8988T (cell line): ENCODE measurements at places on chromosomes 16 and 17.
A peak's percentile ranks its signal among the peaks of the same experiment; 100 is the strongest.

DNA sequence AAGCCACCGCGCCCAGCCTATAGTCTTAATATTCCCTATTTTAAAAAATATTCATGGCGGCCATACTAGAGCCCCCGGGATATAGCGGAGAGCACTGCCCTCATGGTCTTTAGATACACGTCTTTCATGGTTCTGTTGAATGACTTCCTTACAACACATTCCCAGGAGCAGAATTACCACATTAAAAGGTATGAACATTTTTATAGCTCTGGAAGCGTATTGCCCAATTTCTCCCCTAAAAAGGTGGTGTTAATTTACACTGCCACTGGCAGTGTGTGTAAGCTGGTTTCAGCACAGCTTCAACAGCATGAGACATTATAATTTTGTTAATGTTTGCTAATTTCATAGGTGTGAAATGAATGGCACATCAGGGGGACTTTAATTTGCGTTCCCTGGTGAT, 19.0 kb downstream of the C17orf100 start:
- no peak for DNase-seq

GRCh38 chr17:82029990-82030469, 1.4 kb upstream of the RAC3 start:
- no peak for DNase-seq

DNA sequence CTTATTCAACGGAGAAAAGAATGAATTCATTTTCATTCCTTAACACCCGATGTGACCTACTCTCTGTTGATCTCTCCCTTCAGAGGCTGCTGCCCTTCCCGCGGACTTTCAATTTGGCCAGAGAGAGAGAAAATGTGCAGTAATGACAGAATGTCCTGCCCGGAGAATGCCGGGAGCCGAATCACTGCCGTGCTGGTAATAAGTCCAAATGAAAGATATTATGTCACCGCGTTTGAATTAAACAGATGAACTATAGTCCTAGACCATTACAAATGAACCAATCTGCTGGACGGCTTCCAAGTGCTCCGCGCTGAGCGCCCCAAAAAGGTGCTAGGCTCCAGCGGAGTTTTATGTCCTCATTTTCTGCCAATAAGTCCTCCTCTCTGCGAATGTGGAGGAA, 14.7 kb upstream of the C16orf82 start:
- DNase-seq, result no peak

GRCh38 chr16:6643080-6643686, 689.5 kb upstream of the RBFOX1 start:
- DNase-seq, result no peak

DNA sequence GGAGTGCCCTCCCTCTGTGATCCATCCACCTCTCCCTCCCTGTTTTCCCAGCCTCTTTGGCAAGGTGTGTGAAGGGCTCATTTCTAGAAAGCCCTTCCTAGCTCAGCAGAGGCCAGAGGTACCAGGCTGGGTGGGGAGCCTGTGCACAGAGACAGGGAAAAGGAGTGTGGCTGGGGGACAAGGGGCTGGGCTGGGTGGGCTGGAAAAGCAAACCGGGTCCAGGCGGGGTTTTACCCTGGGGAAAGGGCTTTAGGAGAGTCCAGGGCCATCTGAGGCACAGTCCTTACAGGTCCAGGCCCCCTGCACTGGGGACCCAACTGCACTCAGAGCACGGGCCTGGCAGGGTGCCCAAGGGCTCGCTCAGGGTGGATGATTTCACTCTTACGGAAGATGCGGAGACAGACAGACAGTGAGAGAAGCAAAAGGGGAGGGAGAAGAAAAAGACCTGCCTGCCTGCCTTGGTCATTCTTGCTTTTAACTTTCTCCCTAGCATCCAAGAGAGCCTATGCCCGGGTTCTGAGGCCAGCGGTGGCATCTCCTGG, 7.0 kb downstream of the CRHR1 start:
- DNase-seq, result no peak

GRCh38 chr16:8858994-8859912, 9.6 kb downstream of the CARHSP1 start:
- no peak for DNase-seq

DNA sequence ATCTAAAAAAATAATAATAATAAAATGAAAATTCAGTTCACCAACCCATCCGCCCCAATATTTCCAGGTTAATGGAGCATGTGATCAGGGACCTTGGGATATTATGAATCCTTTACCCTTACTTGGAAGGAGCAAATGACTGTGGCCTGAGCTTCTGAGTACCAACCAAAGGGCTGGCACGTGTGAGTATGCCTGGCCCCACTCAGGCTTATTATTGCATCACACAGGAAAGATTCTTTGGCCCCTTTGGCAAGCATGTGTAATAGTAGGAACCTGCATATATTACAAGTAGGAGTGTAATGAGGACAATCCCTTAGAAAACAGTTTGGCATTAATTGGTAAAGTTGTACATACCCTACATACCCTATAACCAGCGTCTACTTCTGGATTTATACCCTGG, 7.2 kb upstream of the C17orf78 start:
- DNase-seq, result no peak

DNA sequence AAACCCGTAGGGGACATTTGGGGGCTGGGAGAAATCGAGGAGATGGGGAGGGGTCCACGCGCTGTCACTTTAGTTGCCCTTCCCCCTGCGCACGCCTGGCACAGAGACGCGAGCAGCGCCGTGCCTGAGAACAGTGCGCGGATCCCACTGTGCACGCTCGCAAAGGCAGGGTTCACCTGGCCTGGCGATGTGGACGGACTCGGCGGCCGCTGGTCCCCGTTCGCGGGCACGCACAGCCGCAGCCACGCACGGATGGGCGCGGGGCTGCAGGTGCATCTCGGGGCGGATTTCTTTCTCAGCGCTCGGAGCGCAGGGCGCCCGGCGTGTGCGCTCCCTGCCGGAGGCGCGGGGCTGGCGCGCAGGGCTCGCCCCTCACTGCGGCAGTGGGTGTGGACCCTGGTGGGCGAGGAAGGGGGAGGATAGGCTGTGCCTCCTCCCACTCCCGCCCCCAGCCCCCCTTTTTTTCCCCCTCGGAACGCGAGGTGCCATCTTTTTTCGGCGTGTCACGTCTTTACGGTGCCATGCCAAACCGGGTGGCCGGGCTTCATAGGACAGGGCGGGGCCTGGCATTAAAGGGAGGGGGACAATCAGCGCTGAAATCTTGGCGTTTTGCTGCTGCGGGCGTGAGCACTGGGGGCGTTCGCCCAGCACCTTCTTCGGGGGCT, 1.1 kb downstream of the MAPT start:
- peak; percentile 51 for DNase-seq

GRCh38 chr16:27721531-27722181, 171.7 kb downstream of the KATNIP start:
- DNase-seq, result no peak

- DNase-seq, result no peak
Observed at GRCh38 chr17:50467114-50467854, 1.4 kb downstream of the CHAD start.

DNA sequence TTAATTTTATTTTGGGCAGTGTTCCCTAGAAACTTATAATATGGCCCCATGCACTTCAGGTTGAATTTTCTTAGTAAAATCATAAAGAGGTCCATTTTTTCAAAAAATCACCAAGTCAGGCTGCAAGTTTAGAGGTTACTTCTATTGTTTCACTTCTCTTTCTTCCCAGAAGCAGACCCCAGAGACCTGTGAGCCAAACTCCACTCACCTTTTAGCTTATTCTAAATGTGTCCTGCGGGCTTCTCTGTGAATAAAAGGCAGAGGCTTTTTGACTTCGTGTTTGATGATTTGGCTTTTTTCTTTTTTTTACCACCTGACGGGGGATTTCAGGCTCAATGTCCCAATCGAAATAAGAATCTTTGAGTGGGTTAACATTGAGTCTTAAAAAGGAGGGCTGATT, 7.4 kb downstream of the PRKCB start:
- DNase-seq, result no peak

GRCh38 chr17:8628172-8628571, 2.4 kb downstream of the MYH10 start:
- DNase-seq, result no peak

- DNase-seq, result no peak
Observed at GRCh38 chr17:79036181-79036580, 12.2 kb downstream of the C1QTNF1 start.

GRCh38 chr17:83199500-83200201, 120.2 kb downstream of the METRNL start:
- DNase-seq, result peak; percentile 2

DNA sequence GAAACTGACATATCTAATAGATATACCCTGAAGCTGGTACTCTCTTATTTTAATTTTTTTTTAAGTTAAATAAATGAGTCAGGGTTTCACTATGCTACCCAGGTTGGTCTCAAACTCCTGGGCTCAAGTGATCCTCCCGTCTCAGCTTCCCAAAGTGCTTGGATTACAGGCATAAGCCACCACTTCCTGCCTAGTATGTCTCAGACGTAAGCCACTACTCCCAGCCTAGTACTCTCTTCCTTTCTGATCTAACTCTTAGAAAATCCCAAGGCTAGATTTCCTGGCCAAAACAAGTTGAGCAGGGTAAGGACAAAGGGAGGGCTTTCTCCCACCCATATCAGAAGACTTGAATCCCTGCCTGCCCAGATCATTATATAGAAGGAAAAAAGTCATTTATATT, 33.7 kb downstream of the HOXB1 start:
- no peak for DNase-seq

- DNase-seq, result no peak
Observed at GRCh38 chr17:44872131-44872768, 24.6 kb downstream of the HIGD1B start.

DNA sequence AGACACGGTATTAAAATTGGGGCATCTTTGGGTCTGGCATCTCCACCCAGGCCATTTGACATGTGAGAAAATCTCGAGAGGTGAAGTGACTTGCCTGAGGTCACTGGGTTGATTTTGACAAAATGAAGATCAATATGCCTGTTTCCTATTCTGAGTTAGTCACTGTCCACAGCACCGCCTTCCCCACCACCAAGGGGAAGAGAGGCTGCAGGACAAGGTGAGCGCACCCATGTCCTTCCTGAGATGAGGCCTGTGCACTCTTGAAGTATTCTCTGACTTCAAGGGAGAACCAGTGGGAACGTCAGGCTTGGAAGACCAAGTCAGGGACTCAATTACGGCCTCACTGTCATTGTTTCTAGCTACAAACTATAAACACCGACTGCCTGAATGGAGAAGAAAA, 49.9 kb upstream of the WSB1 start:
- no peak for DNase-seq

- no peak for DNase-seq
Observed at GRCh38 chr17:27848931-27849330, 44.2 kb downstream of the LYRM9 start.

DNA sequence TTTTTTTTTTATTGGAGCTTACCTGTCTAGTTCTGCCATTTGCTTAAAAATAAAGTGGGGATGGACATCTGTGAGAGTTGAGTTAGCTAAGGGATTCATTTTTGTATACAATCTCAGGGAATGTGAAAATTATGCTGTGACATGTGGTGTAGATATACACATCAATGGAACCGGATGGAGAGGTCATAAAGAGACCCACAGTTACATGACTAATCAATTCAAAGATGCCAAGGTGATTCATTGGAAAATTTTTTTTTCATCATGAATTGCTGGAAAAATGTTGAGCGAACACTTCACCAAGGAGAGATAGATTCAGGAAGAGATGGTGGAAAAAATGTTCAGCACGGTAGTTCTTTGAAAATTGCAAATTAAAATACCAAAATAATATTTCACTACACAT, 605.4 kb upstream of the KIF2B start:
- no peak for DNase-seq

GRCh38 chr17:50661795-50662391, 27.2 kb downstream of the ABCC3 start:
- DNase-seq, result peak; percentile 93

DNA sequence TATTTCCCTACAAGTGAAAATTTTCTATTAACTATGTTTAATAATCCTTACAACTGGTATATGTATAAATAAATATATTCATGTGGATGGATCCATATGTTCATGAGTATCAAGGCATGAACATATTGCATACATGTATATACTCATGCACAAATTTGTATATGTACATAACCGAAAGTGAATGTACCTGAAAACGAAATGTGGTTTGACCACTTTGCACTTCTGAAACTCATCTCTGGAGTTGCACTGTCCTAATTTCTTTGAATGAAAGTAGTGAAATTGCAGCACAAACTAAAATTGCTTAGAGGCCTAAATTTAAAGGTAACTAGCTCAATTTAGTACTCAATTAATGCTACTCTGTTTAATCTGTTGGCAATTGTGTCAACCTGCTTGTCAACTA, 27.4 kb upstream of the GNAO1 start:
- DNase-seq, result no peak

GRCh38 chr17:73462823-73463222, 151.0 kb upstream of the CDC42EP4 start:
- DNase-seq, result no peak

DNA sequence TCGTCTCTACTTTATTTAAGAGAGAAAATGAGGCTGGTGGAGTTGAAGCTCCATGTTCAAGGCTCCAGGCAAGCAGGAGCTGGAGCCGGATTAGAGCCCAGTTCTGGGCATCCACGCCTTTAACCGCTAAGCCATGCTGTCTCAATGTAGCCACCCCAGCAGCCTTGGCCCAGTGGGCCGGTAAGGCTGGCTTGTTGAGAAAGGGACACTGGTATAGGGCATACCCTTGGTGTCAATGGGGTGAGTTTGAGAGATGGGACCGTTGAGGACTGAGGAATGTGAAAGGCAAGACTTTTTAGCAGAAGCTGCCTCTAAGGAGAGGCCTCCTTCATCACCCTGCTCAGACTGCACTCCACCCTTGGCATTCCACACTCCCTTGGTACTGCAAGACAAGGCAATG, 147.4 kb downstream of the CYLD start:
- no peak for DNase-seq

DNA sequence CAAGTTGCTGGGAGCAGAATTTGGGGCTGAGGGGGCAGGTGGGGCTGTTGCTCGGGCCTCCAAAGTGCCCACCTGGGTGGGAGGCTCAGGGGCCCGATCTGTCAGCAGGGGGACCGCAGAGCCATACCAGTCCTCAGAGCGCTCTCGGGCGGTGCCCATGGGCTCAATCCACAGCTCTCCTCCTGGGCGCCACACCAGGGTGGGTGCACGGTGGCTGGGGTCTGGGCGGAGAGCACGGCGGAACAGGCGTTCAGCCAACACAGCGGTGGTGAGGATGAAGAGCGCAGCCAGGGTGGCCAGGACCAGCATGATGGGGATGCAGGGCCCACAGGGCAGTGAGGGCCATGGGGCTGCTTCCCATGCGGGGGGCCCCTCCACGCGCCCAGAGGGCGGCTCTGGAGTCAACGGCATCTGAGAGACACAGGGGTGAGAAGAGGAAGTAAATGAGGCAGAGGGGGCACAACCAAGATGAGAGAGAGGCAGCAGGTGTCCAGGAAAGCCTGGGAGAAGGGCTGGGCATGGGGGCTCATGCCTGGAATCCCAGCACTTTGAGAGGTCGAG, 1.2 kb downstream of the C16orf54 start:
- no peak for DNase-seq

GRCh38 chr16:78570399-78571141, 471.1 kb downstream of the WWOX start:
- no peak for DNase-seq

- no peak for DNase-seq
Observed at GRCh38 chr16:83779886-83780285, 27.9 kb upstream of the HSBP1 start.

DNA sequence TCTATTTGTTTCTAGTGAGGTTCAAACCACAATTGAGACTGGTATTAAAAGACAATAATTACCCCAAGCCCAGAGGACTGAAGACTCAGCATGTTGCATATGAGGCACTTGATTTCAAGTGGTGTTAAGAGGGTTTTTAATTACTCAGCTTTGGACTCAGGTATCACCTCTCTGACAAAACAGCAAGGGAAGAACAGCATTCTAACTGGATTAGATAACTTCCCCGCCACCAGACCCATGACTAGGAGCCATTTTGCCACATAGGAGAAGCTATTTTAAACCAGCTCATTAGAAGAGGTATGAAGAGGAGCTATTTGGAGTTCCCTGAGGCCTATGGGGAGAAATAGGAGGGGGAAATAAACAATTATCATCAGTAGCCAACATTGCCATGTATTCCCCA, 226.1 kb upstream of the TOX3 start:
- no peak for DNase-seq
